Endothelial cell (in vitro differentiated cells): ENCODE measurements at places on chromosomes 11 and 22. TPM values are rescaled to one million over a fixed set of nuclear protein-coding genes. Genes with fewer than 3 reads are reported as not detected.

- no peak for DNase-seq
These were observed 56.6 kb downstream of the CCDC81 start for GRCh38 chr11:86431258-86431657.

GRCh38 chr22:36467042-36467810 lies 14.2 kb downstream of the TXN2 start:
- no peak for DNase-seq

- no peak for DNase-seq
These were observed 1.7 kb upstream of the CHCHD10 start for GRCh38 chr22:23769321-23769965.

DNA sequence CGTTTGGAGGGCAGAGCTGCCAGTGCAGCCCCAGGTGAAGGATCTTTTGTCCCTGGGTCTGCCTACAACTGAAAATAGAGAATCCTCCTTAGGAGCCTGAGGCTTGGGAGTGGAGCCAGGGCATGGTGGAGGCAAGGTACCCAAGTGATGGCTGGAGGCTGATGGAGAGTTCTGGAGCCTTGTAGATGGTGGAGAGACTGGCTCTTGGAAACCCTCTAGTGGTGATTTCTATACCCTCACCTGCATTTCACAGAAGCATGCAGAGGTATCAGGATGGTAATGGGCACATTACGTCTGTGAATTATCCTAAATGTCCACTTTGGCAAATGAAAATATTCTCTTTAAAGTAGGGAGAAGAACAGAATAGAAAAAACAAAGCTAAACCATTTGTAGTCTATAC lies 44.4 kb downstream of the INSC start:
- peak; percentile 27 for DNase-seq

DNA sequence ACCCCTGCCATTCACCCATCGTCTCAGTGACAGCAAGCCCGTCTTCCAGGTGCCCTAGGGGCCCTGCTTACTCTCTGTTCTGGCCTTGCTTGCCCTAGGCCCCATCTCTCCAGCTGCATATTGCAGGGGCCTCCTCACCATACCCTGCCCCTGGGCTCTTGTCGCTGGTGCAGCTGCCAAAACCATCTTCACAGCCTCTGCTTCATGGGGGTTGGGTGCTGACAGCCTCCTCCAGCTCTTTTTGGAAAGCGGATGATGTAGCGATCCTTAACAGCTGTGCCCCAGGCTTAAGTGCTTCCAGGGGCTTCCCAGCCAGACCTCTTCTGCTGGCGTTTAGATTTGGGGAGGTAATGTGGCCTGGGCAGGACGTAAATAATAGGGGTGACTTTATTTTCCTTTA lies 61.2 kb upstream of the SUSD2 start:
- no peak for DNase-seq

DNA sequence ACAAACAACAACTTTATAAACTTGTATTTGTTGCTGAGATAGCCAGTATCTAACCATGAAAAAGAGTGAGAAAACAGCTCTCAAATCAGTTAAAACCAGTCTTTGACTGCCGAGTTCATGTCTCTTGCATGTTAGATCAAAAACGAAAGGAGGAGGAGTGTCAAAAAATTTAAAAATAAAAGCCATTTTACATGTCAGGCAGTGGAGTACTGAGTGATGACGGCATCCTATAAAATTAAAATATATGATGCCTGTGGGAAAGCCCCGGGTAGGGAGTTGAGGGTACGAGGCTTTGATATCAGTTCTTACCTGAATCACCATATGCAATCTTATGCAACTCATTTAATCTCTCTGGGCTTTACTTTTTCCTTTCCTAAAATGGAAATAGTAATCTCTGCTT lies 117.3 kb downstream of the ETS1 start:
- no peak for DNase-seq

GRCh38 chr11:115920092-115920461 lies 415.9 kb upstream of the CADM1 start:
- no peak for DNase-seq

Gene C22orf23
- total RNA-seq, result 0.54 TPM

Gene CAVIN3
- 91.0 TPM for total RNA-seq
